Stimulated activated CD8-positive, alpha-beta memory T cell treated with anti-CD3 and anti-CD28 coated beads, Interleukin-7, amount 100 ng/mL, for 4 hours (primary cell): ENCODE measurements at places on chromosomes 13 and 19.

- DNase-seq, result no peak
These were observed 24.3 kb downstream of the LAIR2 start for GRCh38 chr19:54526972-54527371.

DNA sequence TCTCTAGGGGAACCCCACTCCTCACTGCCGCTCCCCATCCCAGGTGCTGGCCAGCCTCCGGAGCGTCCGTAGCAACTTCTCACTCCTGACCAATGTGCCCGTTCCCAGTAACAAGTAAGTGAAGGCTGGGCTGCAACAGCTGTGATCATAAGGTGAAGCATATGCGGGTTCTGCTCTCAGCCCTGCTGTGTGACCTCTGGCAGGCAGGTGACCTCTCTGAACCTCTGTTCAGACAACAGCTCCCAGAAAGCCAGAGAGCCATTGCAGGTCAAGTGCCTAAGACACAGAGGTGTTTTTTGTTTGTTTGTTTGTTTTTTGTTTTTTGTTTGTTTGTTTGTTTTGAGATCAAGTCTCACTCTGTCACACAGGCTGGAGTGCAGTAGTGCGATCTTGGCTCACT, 28.7 kb downstream of the PDE4A start:
- DNase-seq, result no peak

DNA sequence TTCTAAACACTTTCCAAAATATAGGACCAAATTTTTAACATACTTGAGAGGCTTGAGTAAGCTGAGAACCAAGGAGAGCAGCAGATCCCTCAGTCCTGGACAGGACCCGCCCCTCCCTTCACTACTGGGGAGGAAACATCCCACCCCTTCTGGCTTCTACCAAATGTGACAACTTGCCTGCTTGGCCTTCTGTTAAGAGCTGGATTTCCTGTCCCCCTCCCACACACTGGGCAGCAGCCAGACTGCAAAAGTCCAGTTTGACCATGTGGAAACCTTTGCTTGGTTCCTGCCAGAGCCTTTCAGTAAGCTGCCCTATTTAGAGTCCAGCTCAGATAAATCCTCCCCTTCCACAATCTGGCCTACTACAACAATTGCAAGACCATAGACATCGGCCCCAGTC, 84.3 kb downstream of the FGF14 start:
- DNase-seq, result no peak

DNA sequence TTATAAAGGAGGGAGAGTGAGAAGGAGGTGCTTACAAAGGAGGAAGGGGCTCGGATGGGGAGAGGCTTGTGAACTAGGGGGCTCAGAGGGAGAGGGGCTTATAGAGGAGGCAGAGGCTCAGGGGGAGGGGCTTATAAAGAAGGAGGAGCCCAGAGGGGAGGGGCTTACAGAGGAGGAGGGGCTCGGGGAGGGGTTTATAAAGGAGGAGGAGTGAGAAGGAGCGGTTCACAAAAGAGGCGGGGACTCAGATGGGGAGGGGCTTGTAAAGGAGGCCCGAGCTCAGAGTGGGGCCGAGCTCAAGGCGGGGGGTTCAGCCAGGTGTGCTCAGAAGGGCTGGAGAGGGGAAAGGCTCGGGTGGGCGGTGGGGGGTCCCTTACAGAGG, 500 bp downstream of the SMIM24 start:
- DNase-seq, result no peak

DNA sequence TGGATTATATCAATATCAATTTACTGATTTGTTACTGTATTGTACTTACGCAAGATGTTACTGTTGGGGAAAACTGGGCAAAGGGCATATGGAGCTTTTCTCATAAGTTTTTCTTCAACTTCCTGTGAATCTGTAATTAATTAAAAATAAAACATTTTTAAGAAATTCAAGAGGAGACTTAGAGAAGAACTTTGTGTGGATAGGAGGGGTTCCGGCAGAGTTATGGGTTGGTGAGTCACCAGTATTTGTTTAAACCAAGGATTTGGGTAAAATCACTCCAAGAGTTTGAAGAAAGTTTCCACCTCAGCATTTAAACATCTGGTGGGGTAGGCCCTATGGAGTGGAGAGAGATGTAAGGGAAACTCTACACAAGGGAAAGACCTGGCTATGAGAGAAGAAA, 379.6 kb downstream of the TSHZ3 start:
- DNase-seq, result no peak

DNA sequence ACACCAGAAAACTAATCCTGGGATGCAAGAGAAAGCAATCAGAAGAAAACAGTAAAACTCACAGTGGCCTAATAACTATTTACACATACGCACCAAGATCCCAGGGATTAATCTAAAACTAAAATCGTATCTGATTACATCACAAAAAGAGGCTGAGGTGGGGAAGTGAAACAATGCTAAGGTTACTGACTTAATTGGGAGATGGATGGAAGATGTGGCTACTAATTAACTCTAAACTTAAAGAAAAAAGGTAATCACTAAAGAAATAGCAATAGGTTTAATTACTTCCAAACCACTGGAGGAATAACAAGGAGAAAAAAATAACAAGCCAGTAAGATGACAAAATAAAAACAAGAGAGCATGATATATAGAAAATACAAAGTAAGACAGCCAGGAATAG, 50.4 kb downstream of the NUFIP1 start:
- DNase-seq, result no peak

DNA sequence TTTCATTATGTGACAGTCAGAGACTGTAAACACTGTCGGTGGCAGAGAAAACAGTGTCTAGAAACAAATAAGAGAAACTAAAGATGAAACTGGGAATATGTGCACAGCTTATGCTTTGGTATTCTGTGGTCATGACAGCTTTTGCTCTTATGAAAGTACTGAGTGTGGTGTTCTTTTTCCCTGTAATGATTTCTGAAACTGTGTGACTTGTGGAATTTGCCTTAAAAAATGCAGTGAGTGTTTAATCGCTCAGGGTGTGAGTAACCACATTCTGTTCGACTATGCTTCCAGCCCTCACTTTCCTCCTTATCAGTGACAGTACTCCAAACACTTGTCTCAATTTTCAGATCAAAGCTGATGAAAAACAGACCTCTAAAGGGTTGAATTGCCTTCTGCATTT, 66.9 kb upstream of the DIAPH3 start:
- no peak for DNase-seq

GRCh38 chr13:99431927-99432608, 69.2 kb upstream of the TM9SF2 start:
- no peak for DNase-seq

DNA sequence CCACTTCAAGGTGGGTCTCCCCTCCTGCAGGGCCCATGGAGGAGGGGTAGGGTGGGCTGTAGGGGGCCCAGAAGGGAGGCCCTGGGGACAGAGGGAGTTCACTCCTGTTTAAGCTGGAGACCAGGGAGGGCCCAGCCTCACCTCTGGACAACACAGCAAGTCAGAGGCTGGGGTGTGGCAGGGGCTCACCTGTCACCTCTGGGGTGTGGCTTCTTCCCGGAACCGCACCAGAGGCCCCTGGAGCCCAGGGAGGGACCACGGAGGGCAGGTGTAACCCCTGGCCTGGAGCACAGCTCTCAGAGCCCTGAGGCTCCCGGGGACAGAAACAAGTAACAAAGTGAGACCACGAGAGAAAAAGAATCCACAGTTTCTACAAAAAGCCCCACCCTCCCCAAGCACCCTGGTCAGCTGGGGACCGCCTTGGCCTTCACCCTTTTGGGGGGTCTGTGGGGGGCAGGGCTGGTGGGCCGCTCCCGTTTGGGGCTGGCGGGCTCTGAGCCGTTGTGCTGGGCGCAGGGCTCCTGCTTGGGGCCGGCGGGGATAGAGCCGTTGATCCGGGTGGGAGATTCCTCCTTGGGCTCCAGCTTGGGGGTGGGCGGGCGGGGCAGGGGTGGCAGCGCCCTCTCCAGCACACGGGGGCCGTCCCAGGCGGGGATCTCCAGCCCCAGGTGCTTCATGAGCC, 8.0 kb downstream of the SIRT6 start:
- no peak for DNase-seq

GRCh38 chr19:39557811-39558623, 18.1 kb upstream of the EID2 start:
- no peak for DNase-seq

- no peak for DNase-seq
These were observed 9.9 kb upstream of the RCBTB2 start for GRCh38 chr13:48542581-48543341.

DNA sequence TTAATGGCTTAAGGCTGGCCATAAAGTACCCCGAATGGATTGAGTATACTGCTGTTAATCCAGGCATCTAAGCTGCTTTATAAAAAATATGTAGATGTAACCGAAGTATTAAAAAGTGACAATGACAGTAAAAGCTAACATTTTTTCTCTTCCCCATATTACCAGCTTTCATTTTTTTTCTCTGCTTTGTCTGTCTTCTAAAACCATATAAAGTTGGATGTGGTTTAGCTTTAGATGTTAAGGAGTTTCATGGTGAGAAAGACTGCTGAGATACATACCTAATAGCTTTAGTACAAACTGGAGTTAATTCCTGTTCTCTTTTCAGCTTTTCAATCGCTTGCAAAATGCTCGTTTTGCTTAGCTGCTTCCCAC, 838 bp downstream of the AKAP11 start:
- no peak for DNase-seq

GRCh38 chr13:40031031-40031430, 375.6 kb downstream of the COG6 start:
- DNase-seq, result no peak
